H7 (cell line): ENCODE measurements at places on chromosomes 16 and 17. TPM values are rescaled to one million over a fixed set of nuclear protein-coding genes. Genes with fewer than 3 reads are reported as not detected.

Gene CDH11
- total RNA-seq, result 10.2 and 12.9 TPM in 2 replicates

DNA sequence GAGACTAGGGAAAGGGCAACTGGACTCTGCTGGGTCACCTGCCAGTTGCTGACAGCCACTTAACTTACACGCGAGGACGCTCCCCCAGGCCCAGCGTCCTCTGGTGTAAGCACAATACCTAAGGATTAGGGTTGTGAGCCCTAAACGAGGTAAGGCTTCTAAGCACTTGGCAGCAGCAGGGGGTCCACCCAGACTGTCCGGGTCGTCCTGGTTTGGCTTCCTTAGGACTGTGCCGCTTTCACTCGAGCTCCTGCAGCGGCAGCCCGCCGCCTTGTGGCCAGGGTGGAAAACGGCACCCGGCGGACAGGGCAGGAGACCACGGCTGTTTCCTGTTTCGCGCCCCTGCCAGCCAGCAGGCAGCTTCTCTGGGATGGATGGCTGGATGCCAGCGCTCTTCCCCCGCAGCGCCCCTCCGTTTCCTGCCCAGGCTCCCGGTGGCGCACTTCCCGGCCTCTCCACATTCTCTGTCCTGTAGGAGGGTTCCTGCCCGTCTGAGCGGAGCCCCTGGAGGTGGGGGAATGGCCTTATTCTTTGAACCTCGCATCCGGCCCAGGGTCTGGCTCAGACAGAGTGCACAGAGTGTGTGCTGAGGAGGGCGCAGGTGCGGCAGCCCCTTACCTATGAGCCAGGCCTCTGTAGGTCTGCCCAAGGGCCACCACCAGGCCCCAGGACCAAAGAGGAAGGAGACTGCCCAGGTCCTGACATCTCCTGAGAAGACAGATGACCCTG lies 47.0 kb upstream of the AMZ2 start:
- DNase-seq, result peak; percentile 88

GRCh38 chr17:77606146-77606864 lies 352.2 kb upstream of the TNRC6C start:
- DNase-seq, result peak; percentile 14

- no peak for DNase-seq
These were observed 47.1 kb upstream of the CLEC19A start for GRCh38 chr16:19238406-19238805.

- DNase-seq, result no peak
These were observed 6.7 kb downstream of the FOXL1 start for GRCh38 chr16:86584726-86585721.

GRCh38 chr17:75525806-75526554 lies 483 bp downstream of the LLGL2 start:
- DNase-seq, result peak; percentile 85

Gene AOC2
- total RNA-seq, result 1.9 and 6.0 TPM in 2 replicates

- no peak for DNase-seq
These were observed 197.4 kb downstream of the ZNF423 start for GRCh38 chr16:49658531-49658930.

Gene ZPBP2
- total RNA-seq, result not detected in 2 replicates

- no peak for DNase-seq
These were observed 12.5 kb downstream of the GSG1L2 start for GRCh38 chr17:9809409-9809808.

DNA sequence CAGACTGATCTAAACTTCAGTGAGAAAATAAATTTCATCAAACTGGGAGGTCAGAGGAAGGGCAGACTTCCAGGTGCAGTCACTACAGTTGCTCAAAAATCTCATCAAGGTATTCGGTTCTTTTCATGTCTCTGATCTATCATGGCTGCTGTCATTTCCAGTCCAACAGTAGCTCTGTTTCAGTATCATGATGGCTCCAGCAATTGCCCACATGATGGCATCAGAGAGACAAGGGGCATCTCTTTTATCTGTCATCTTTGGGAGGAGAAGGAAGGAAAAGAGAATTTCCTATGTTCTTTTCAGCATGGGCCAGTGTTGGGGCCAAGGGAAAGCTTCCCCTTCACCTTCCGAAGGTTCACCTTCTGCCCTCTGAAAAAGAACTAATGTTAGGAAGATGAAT lies 504.9 kb upstream of the HSBP1 start:
- no peak for DNase-seq

- peak; percentile 70 for DNase-seq
These were observed 699 bp downstream of the MPRIP start for GRCh38 chr17:17042851-17043460.

Gene GGT6
- total RNA-seq, result not detected in 2 replicates

DNA sequence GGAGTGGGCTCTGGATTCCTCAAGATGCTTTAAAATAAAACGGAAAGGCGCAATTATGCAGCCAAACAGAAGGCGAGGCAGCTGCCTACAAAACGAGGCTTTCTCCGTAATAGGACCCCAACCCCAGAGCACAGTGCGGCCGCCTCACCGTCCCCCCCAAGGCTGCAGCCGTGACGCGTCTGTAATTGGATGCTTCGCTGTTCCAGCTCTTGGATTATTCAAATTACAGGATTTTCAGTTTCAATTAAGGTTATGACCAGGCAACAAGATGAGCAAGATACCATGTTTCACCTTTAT lies 37.3 kb upstream of the ABR start:
- no peak for DNase-seq

DNA sequence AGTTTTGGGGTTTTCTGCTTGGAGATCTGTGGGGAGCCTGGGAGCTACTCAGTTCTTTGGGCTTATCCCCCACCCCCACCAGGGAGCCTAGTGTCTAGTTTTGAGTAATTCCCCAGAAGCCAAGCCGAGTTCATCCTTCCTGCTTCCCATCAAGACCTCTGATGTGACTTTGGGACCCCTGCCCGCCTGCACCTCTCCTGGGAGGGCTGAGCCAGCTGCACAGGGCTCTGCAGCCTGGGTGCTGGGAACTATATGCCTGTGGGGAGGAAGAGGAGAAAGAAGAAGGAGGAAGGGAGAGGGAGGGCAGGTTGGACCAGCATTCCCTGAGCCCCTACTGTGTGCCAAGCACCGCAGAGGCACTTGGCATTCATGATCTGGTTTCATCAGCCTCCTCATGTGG lies 178.9 kb downstream of the TMEM132E start:
- DNase-seq, result no peak

GRCh38 chr17:13420418-13420826 lies 181.3 kb downstream of the HS3ST3A1 start:
- DNase-seq, result no peak

DNA sequence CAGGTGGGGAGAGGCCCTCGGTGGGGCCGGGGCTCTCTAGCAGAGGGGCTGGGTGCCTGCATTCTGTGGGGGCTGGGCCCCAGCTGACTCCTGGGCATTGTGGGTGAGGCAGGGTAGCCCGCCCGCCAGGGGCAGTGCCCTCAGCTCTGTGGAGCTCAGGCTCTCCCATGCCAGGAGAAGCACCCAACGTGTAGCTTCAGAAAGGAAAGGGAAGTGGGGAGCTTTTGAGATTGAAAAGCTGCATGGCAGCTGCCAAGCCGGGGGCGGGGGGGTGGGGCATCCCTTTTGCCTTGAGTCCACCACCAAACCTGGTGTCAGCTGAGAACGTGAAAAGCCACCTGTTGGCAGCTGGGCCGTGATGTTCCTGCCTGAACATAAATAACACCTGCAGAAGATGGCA lies 192.1 kb upstream of the CIBAR2 start:
- DNase-seq, result no peak

DNA sequence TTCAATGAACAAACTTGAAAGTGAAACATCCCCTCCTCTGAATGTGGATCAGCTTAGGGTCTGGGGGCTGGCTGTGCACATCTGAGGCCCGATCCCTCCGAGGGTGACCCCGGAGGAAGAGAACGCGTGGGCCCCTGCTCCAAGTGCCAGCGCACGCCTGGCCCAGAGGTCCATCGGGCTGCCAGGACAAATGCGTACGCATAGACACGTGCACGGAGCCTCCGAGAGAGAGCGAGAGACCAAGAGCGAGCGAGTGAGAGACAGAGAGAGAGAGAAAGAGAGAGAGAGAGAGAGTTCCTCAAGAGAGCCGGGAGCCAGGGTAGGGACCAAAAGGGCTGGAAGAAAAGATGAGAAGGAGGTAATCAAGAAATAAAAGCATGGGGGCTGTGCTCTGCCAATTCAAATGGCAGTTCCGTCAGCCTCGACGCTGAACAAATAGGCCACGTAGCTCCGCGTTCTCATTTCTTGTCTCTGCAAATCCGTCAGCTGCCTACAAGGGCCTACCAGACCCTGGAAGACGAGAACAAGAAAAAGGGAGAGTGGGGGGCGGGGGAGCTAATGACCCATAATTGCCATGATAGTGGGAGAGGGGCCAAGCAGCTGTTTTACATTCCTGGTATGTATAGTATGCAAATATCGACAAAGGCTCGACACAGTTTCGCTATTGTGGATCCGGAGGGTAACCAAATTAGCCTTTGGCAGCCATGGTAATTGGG lies 435.3 kb upstream of the ZFHX3 start:
- DNase-seq, result peak; percentile 52

- no peak for DNase-seq
These were observed 112.5 kb upstream of the SOX9 start for GRCh38 chr17:72008236-72008876.

Gene SOST
- total RNA-seq, result not detected in 2 replicates

DNA sequence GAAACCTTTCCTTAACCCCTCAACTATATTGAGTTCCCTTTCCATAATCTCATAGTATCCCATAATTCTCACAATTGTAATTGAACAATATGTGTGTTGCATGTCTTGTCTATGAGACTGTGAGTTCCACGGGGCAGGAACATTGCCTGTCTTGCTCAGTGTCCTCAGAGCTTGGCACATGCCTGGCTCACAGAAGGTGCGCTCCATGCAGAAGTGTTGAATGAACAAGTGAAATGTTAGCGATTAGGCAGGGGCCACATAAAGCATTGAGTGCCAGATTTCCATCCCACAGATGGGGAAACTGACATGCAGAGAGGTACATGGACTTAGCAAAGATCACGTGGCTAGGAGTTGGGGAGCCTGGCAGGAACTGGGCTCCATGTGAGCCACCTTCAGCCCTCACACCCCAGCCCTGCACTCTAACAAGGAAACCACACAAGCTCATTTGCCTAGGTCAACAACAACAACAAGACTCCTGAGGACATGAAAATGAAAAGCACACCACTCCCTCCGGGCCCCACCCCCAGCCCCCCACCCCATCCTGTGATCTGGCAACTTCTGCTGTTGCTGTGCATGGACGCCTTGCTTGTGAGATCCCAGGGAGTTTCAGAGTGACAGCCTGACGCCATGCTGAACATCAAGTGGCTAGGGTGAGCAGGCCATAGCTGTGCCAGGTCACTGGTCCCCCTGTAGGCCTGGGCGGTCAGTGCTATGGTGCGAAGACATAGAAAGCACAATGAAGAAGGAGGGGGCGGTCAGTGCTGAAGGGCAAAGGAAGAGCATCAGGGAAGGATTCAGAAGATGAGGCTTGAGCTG lies 5.0 kb downstream of the PIK3R5 start:
- DNase-seq, result peak; percentile 40

GRCh38 chr17:80890196-80890920 lies 101.3 kb upstream of the CHMP6 start:
- DNase-seq, result no peak

Gene CIITA
- not detected in 2 replicates for total RNA-seq

Gene TRPV3
- total RNA-seq, result 0.69 and 2.5 TPM in 2 replicates

- DNase-seq, result peak; percentile 96
These were observed at the start of gene TTYH2 for GRCh38 chr17:74212913-74213791. Gene TTYH2, plus strand, starts transcription at chr17:74213571. Its CDS starts 17 bp downstream, at chr17:74213588.
